ENCODE measurements at places on chromosomes 1 and 21.

- no peak for DNase-seq
Observed at GRCh38 chr1:94634977-94635416, 93.4 kb upstream of the F3 start.

- DNase-seq = no peak
Observed at GRCh38 chr1:178587975-178588374, 75.1 kb downstream of the TEX35 start.

GRCh38 chr1:86573763-86574484, 27.0 kb downstream of the CLCA4 start:
- no peak for DNase-seq

GRCh38 chr1:221157026-221157761, 278.0 kb downstream of the HLX start:
- DNase-seq = no peak

DNA sequence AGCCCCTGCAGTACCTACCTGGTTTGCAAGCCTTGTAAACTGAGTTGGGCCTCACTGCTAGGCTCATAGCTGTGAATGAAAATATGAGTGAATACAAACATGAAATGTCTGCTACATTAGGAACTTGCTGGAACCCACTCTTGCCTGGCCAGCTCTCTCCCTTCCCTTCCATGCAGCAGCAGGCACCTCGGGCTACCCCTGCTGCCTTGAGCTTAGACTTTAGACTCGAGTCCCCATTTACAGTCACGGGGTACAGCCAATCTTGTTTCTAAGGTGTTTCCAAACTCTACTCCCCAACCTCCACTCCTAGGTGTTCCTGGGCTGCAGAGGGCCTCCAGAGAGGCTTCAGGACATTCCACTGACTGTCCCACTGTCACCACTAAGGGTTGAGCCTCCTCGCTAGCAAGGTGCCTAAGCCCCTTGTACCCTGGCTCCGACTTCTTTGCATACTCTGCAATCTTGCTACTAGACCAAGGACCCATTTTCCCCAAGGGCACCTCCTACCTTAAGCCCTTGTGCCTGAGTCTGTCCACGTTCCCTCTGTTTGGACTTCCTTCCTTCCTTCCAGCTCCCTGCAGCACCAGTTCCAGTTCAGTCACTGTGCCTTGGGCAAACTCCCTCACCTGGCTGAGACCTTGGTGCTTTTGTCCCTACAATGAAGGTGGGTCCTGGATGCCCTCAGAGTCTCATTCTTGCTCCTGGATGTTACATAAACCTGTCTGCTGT, 36.9 kb downstream of the CDK18 start:
- peak; percentile 15 for DNase-seq

- no peak for DNase-seq
Observed at GRCh38 chr1:62299426-62300200, 19.6 kb downstream of the KANK4 start.
